ENCODE measurements at places on chromosomes 12 and 14. TPM values are rescaled to one million over a fixed set of nuclear protein-coding genes. Genes with fewer than 3 reads are reported as not detected.

Gene CCDC175
- not detected for total RNA-seq

Gene CCDC88C
- total RNA-seq = 26.7 TPM

Gene TAS2R14
- total RNA-seq = 0.80 TPM

Gene OTUB2
- 5.5 TPM for total RNA-seq

Gene ADSS1
- 5.7 TPM for total RNA-seq

Gene FAM90A1
- 0.16 TPM for total RNA-seq

Gene GUCY2C
- 0.20 TPM for total RNA-seq

Gene SAMD15
- 0.88 TPM for total RNA-seq

Gene HPD
- total RNA-seq = 0.28 TPM

Gene SALL2
- total RNA-seq = 1.4 TPM

Gene MUCL1
- total RNA-seq = not detected

Gene GPR84
- total RNA-seq = 0.16 TPM

Gene GPRC5D
- not detected for total RNA-seq
